ENCODE measurements at places on chromosomes 4 and X.

DNA sequence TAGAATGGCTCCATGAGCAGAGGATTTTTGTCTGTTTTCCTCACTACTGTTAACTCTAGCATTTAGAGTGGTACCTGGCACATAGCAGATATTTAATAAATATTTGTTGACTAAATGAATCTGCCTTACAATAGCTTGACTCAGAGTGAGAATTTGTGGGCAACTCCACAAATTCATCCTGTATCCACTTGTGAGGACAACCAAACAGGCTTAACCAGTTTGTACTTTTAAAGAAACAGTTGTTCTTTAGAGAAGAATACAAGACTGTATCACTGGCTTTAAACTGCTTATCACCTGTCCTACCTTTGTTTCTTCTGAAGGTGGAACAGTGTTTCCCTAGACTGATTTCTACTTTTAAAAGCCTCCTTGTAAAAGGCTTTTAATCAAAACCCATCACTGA is 141.3 kb upstream of the SH3RF1 start:
- DNase-seq, result no peak

DNA sequence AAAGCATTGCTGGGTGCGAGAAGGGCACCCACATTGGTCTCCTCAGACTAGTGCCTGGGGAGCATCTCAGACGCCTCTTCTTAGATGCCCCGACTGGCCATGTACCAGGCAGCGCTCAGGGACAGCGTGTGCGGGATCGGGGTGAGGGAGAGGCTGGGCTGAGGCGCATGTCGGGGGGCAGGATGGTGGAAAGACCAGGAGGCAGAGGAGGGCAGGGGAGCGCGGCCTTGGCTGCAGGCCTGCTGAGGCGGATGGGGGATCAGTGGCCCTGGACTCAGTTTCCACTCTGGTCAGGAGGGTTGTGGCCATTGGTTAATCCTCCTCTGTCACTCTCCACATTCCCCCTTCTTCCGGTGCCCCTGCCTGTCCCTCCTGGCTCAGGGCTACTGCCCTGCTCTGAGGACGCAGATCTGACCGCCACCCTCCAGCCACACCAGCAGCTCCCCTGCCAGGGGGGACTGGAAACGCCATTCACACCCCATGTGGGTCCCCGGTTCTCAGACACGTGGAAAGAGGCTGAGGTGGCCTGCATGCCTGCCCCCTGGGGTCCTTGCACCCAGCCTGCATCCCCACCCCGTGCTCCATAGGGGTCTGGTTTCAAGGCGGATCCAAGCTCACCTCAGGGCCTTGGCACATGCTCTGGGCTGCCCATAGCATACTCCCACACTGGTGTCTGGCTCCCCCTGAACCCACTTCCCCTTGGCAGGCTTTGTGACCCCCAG is 105.9 kb downstream of the CPZ start:
- no peak for DNase-seq

DNA sequence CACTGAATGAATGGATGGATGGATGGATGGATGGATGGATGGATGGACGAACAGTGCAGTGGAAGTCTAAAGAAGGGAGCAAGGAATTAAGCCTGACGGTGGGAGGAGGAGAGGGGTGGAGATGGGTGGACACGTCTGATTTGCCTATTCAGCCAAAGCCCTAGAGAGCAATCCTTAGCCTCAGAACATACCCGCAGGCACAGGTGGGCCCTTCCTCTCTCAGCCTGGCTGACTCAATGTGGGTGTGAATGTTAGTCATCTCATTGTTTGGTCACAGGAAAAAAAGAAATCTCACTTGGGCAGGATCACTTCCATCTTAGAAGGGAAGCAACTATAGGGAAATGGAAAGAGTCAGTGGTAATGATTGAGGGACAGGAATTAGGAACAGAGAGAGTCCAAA is 165.9 kb downstream of the PJA1 start:
- DNase-seq, result no peak

- DNase-seq, result no peak
These were observed 137.9 kb downstream of the PJA1 start for GRCh38 chrX:69027181-69028005.

GRCh38 chr4:116515959-116516358 is 569.4 kb downstream of the TRAM1L1 start:
- DNase-seq, result no peak

GRCh38 chrX:38102875-38103274 is 96.5 kb downstream of the SYTL5 start:
- no peak for DNase-seq

- DNase-seq, result no peak
These were observed 7.5 kb downstream of the CLDN2 start for GRCh38 chrX:106927700-106928099.

DNA sequence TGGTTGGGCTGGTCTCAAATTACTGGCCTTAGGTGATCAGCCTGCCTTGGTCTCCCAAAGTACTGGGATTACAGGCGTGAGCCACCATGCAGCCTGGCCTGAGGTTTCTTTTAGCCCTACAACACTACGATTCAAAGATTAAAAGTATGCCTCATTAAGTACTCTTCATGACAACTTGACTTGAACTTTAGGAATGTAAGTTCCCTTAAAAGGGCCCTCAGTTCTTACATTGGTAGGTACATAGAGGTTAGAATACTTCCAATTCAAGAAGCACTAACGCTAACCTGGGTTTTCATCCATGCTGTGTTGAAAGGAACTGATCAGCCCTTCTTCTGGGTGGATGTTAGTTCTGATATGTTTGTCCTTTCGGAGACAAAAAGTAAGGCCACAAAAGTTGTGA is 15.1 kb downstream of the CBR4 start:
- no peak for DNase-seq

- no peak for DNase-seq
These were observed 54.9 kb downstream of the LINC00632 start for GRCh38 chrX:140764401-140764919.

- DNase-seq, result no peak
These were observed 1286.9 kb downstream of the ADGRL3 start for GRCh38 chr4:62487016-62487415.

GRCh38 chr4:86050496-86050895 is 309.4 kb downstream of the MAPK10 start:
- no peak for DNase-seq

DNA sequence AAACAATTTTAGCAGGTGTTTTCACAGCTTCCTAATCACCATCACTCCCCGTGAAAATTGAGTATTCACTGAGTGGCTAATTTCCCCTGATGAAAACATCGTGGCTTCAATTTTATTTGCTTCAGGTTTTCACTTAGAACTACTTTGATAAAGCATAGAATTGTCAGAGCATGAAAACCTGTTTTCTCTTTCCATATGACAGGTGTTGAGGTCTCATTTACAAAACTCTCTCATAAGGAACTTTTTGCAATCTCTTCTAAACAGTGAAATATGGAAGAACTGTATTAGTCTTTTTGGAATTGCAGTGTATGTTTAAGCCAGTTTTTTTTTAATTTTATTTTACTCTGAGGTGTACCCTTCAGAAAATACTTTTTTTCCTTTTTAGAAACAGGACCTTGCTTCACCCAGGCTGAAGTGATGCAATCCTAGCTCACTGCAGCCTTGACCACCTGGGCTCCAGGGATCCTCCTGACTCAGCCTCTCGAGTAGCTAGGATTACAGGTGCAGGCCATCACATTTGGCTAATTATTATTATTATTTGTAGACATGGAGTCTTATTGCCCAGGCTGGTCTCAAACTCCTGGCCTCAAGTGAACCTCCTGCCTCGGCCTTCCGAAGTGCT is 111.2 kb upstream of the RAPGEF2 start:
- DNase-seq, result no peak

GRCh38 chr4:127414951-127415606 is 217.7 kb upstream of the INTU start:
- no peak for DNase-seq

DNA sequence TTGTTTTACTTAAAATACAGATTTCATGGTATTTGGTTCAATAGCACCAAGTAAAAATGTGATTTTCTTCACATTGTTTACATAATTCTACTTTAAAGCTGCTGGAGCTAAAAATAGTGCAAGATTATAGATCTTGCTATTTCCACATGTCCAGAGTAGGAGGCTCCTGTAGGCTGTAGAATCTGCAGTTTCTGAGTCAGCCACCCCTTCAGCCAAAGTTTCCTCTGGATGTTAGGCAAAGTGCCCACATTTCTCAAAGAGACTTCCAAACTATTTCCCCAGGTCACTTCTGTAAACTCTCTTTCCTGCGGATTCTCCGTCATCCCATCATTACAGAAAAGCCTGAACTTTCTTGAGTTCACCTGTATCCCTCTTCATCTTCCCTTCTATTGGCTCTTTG is 342.5 kb upstream of the FSTL5 start:
- DNase-seq, result no peak

DNA sequence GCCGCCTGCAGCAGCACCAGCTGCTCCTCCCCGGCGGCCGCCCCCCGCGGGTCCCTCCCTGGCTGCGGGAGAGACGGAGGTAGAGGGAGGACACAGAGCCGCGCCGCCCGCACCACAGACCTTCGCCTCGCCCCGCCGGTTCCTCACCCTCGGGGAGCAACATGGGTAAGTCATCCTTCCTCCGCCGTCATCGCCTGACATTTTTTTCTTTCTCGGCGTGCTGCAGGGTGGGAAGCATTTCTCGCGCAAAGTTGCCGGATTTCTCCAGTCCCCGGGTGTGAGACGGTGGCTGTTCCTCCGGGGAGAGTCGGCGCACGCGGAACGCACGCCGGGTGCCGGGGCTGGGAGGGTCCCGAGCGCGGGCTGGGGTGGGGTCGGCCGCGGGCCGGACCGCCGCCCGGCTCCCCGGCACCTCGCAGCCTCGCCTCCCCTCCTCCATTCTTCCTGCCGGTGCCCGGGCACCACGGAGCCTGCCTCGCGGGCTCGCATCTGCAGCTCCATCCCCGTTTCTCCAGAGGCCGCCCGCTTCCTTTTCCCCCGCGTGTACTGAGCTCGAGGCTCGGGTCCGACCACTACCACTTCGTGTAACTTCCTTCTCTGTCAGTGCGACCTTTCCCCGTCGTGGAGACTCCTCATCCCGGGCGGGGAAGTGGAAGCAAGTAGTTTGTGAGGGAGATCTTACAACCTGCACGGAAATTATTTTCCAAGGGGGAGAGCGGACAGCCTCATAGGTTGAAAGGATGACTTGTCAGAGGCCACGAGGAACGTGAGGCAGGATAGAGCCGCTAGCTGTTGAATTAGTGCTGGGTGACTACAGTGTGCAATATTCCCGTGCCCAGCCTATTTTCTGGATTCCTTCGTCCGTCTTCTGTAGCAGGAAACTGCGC is 464 bp downstream of the RAP1GDS1 start:
- peak; percentile 20 for DNase-seq

GRCh38 chrX:138487866-138488265 is 223.7 kb downstream of the FGF13 start:
- DNase-seq, result no peak

DNA sequence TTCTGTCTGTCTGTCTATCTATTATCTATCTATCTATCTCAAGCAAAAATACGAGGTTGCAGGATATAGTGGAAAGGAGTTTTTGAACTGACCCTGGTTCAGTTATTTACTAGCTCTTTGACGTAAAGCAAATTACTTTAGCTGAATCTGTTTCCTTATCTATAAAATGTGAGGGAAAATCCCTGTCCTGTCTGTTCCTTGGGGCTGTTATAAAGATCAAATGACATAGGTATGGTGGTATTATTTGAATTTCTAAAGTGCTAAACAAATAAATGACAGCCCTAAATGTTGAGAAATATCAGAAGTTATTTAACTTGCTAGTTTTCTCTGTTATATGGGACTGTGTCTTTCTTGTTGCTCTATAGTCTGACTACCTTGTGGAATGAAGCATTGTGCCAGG is 55.0 kb downstream of the MAGEC1 start:
- DNase-seq, result no peak

DNA sequence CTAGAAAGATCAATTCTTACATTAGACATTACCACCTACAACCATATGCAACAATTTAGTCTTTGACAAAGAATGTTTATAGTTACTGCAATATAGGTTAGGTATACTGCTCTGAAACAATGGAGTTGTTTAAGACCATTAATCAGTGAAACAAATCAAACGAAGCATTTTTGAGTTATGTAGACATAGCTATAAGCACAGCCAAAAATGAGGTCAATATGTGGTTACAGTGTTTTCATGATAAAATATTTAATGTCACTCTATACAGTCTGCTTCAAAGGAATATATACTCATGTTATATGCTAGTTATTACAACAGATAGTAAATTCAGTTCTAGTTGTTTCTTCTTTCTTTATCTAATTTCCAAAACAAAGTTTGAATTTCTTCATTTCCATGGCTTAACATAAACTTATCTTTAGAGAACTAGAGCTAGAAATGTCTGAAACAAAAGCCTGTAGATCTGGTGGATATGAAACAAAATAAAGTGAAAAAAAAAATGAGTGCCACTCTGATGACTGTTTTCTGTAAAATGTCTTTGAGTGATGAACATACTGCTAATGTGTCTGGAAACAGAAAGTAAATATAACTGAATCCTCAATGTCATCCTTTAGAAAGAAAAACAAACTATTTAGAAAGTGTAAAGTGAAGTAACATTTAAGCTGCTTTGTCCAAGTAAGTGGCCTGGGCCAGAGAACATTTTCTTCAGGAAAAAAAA is 809.0 kb downstream of the FAT4 start:
- no peak for DNase-seq

DNA sequence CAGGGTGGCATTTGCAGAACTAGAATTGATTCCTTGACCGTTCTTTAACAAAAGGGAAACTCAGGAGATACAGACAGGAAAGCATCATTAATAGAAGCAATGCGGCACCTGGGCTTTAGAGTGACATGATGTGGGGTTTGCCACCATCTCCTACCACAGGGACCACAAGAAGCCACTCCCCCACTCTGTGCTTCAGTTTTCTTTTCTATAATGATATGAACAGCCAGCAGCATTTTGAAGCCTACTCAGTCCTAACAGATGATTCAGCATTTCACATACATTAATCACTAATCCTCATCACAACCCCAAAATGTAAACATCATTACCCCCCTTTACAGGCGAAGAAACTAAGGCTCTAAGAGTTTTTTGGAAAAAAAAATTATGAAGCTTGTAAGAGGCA is 22.9 kb downstream of the CCDC149 start:
- DNase-seq, result no peak

DNA sequence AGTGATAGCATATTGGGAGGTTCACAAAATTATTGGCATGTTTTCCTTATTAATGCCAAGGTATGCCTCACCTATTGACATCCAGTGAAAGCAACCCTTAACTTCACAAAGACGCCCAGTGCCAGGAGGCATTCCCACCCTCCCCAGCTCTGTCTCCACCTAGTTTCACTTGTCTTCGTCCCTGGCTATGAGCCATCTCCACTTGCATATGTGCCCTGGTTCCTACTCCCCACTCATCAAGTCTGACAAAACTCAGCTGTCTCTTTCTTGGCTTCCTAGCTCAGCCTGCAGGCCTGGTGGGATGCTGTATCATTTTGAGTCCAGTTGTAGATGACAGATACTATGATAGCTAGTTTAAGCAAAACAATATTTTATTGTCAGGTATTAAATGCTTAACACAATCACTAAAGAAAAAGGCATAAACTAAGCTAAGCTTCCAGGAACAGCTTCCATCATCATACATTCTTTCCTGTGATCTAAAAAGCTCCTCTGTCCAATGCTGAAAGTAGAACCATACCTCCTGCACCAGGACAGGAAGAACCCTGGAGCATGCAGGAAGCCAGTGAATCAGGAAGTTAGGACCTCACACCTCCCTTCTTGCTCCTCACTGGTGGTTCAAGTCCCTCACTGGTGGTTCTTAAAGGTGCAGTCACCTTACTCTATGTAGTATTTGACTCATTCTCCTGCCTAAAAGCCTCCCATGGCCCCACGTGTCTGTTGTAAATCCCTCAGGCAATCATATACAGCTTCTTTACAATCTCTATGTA is 410.3 kb upstream of the RASGEF1B start:
- DNase-seq, result no peak
